ENCODE measurements at places on chromosomes 5 and 9.

GRCh38 chr5:139091439-139092156, 106.6 kb downstream of the SIL1 start:
- no peak for DNase-seq

- no peak for DNase-seq
These were observed 11.1 kb downstream of the FTMT start for GRCh38 chr5:121862801-121863200.

DNA sequence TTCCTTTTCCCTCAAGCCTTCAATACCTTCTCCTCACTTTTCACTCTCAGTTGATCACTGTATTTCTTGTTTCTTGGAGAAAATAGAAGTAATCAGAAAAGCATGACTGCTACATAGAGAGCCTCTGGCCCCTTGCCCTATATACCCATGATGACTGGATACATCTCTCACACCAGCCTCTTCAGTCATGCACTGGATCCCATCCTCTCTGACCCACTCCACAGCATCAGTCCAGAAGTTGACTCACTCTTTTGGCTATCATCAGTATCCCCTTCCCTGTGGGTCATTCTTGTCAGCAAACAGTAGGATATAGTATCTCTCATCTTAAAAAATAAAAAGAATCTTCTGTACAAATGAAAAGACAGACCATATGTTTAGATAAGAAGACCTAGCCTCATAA, 32.9 kb downstream of the PTCD2 start:
- DNase-seq, result no peak

GRCh38 chr5:130476325-130476724, 572.1 kb downstream of the CHSY3 start:
- DNase-seq, result no peak

DNA sequence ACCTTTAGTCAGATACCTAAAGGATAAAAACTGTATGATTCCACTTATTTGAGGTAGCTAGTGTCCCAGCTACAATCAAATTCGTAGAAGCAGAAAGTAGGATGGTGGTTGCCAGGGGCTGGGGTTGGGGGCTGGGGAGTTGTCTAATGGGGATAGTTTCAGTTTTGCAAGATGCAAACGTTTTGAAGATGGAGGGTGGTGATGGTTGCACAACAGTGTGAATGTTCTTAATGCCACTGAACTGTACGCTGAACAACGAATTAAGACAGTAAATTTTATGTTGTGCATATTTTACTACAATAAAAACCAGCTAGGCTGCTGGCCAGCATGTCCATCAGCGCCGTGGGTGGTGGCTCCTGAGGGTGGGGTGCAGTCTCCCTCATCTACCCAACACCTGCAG, 137.8 kb downstream of the GADD45G start:
- DNase-seq, result no peak

GRCh38 chr9:89887286-89887685, 282.5 kb downstream of the GADD45G start:
- no peak for DNase-seq

- no peak for DNase-seq
These were observed 400.3 kb downstream of the ARHGEF28 start for GRCh38 chr5:74026310-74026709.

DNA sequence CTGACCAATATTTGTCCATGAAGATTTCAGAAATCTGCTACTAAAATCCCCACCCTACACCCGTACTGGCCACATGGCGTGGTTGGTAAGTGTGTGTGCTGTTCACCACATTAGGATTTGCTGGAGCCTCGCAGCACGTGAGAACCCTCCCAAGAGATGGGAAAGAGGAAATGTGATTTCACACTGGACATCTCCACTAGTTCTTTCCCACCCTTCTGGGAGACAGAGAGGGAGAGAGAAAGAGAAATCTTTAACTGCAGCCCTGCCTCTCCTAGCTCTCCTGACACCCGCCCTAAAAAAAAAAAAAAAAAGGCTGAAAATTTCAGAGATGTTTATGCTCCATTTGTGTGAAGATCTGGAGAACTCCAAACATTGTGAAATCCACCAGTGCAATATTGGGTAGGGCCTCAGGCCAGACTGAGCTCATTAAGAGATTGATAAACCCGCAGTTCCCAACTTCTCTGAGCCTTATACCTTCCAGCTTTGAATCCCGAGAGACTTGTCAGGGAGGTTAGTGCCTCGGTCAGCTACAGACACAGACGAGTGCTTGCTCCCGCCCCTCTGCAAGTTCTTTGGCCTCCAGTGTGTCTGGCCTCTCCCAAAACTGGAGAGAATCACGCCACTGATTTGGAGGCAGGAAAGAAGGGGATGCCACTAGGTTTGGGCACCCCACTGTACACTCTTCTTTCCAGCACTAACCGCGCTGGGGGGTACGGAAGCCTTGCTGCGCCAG, 1.9 kb downstream of the SPRY4 start:
- DNase-seq, result no peak

DNA sequence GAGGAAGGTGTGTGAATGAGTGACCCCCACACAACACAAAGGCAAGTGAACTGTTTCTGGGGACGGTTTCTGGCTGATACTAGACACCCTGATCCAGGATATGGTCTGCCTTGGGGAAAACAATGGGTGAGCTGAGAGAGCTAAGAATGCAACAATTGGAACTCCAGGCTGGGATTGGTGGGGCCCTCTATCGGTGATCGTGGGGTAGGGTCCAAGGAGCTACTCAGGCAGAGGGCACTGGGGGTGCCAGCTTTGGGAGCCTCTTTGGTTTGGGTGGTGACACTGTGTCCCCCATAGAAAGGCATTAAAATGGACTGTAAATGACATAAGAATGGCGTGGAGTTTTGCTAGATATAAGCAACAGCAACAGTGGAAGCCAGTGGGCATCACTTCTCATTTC, 439.1 kb downstream of the DMAC1 start:
- DNase-seq, result no peak

GRCh38 chr5:103393101-103393754, 134.7 kb downstream of the MACIR start:
- no peak for DNase-seq

- no peak for DNase-seq
These were observed 127.1 kb upstream of the ICE1 start for GRCh38 chr5:5295351-5295750.

DNA sequence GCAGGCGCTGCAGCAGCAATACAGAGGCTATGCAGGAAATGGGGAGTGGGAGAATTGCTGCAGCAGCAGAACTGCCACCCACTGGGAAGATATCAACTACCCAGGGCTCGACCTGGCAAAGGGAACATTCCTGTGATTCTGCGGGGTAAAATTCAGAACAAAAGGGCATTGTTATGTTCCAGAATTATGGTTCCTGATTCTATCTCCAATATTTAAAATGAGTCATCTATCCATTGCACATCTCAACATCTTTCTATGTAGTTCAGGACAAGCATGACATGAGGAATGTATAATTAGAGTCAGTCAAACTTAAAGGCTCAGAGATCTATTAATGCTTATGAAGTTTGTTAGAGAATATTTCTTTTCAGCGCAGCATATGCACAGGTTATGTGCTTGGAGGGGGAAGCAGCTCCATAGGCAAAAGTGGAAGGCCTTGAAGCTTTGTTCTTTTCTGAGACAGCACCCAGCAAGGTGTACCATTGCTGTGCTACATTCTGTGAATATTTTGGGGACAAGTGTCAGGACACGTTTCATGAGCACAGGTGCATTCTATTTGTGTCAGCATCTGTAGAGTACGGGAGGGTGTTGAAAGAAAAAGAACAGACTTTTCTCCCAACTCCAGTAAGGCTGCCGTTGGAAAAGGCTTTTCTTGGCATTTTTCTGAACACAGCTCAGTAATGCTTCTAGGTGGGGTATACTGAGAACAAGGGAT, 395.6 kb upstream of the MPDZ start:
- no peak for DNase-seq

GRCh38 chr9:99822109-99822805, 572 bp downstream of the NR4A3 start:
- DNase-seq, result no peak

- DNase-seq, result no peak
These were observed 211.8 kb downstream of the FANCC start for GRCh38 chr9:95105519-95106287.

GRCh38 chr9:128928624-128929023, 7.8 kb downstream of the PHYHD1 start:
- DNase-seq, result no peak

- no peak for DNase-seq
These were observed 180.6 kb upstream of the ELL2 start for GRCh38 chr5:96142184-96142781.

GRCh38 chr9:136654820-136655535, 7.7 kb upstream of the EGFL7 start:
- DNase-seq, result no peak

- DNase-seq, result no peak
These were observed 115.8 kb upstream of the ICE1 start for GRCh38 chr5:5306696-5307095.

DNA sequence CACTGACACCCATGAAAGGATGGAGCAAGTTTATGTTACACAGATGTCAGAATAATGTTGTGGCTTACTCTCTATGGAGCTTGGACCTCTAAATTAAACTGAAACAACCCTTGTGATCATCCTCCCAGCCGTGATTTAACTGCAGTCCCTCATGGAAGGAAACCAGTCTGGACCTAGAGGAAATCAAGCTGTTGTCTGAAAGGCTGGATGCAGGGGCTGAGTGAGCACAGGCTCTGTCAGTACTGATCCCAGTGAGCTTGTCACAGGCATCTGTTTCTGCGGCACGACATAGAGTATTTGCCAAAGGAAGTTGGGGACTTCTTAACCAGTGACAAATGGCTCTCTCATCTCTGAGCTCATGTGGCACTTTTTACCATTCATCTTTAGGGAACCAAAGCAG, 282.9 kb upstream of the MAP3K1 start:
- DNase-seq, result no peak

DNA sequence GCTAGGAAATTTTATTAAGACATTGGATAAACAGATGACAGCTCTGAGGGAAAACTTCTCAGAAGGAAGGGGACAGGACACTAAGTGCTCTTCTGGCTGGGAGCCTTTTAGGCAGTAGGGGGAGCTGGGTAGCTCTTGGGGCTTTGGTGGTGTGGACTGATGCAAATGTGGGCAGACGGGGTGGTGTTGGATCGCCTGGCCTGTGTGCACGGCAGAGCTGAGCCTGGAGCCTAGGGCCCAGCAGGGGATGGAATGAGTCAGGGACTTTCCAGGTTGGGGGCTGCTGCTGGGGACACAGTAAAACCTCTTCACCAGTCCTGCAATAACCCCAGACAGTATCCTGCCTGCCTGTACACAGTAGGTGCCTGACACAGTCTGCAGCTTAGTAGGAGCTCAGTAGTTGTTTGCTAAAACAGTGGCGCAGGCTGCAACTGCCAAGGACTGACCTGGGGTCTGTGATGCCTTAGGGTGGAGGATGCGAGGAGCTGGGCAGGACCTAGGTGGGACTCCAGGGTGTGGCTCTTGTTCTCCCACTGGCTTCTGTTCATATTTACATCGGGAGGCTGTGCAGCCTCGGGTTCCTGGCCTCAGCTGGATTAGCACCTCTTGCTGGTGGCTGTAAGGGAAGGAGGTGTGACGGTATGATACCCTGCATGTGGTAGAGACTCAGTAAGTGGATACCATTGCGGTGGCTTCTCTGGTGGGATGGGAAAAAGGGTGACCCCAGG, 83.8 kb downstream of the DAB2IP start:
- DNase-seq, result no peak

DNA sequence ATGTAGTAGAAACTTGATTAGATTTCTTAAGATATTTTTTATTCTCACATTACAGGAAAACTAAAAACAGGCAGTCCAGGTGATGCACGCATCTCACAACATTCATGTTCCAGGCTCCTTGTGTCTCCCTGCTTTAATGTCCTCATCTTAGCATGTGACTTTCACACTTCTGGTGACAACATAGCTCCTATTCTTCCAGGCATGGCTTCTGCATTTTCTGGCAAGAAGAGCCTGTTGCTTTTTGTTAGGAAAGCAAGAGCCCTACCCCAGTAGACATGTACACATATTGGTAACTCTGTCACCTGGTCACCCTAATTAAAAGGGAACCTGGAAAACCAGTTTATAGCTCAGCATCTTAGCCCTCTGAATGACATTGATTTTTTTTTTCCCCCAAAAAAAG, 92.5 kb downstream of the PPIC start:
- DNase-seq, result no peak

DNA sequence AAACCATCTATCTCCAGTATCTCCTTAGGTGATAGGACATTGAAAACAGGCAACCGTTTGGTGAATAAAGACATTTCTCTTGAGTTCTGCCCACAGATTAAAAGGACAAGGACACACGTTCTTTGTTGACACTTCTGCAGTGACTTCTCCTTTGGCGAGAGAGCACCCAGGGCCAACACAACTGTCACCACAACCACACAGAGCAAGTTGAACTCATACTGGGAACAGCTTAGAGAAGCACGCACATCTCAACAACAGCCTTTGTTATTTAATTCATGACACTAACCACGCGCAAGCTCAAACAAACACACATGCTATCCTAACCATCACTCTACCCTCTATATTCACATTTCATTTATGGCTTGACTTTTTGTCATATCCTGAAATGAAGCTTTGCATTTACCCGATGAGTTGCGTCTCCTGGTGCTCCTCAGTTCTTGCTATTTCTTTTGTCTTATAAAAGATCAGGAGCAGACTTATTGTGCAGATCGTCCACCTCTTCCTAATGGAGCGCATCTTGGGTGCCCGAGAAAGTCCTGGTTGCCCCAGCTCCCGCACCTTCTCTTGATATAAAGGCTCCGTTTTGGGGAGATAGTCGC, 543 bp downstream of the ST8SIA4 start:
- DNase-seq, result no peak

GRCh38 chr9:94031946-94032345, 52.3 kb upstream of the PTPDC1 start:
- no peak for DNase-seq

DNA sequence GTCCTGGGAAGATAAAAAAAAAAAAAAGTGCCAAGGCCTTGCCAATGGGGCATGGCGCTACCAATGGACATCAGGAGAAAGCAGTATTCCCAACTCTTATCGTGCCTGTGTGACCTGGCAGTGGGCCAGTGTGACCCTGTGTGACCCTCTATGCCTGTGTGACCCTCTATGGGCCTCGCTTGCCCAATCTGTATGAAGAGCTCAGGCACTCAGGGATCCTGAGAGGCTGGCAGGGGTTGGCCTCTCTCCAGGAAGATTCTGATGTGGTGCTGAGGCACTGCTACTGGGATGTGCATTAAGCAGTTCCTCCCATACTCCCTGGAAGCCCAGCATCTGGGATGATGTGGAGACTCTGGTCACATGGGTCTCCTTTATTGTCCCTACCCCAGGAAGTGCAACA, 179.2 kb downstream of the MACROH2A1 start:
- DNase-seq, result no peak

DNA sequence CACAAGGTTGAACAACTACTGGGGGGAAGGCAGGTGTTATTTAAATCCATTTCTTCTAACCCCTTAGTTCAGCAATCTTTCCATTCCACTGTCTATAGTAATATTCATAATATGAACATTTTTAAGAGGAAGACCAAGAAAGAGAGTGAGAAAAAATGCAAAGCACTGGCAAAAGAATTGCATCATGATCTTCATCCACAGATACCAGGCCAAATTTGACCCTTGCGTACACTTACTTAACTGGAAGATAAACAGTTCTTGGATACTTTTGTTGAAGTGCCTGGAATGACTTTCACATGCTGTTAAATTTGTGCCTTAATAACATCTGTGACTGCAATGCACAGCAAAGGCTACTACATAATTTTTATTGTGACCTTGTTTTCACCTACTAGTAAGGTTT, 1.8 kb downstream of the PFDN1 start:
- DNase-seq, result no peak
